Right atrium auricular region (tissue), 2 donors: ENCODE measurements at places on chromosomes 2 and 18. TPM values are rescaled to one million over a fixed set of nuclear protein-coding genes. Genes with fewer than 3 reads are reported as not detected.
A peak's percentile ranks its signal among the peaks of the same experiment; 100 is the strongest.

Gene FBXO41
- 1.8 TPM for total RNA-seq

- DNase-seq, result no peak
Measured at GRCh38 chr2:186522450-186522849, 36.4 kb downstream of the ZC3H15 start.

GRCh38 chr2:218267259-218267658 lies 2.7 kb downstream of the AAMP start:
- no peak for DNase-seq

DNA sequence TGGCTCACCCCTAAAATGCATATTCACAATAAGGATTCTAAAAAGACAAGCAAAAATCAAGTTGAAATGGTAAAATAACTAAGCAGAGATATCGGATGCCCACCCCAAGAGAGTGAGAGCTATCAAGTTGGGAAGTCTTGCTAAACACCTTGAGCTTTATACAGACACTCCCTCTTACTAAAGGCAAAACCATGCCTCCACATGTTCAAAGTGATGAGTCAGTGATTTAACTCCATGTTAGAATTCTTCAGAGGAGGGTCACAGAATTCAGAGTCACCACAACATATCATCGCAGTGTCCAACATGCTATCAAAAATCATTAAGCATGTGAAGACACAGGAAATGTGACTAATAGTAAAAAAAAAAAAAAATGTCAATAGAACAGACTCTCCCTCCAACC lies 20.6 kb upstream of the ST8SIA3 start:
- no peak for DNase-seq

- no peak for DNase-seq
Measured at GRCh38 chr2:29526587-29527586, 394.5 kb downstream of the ALK start.

DNA sequence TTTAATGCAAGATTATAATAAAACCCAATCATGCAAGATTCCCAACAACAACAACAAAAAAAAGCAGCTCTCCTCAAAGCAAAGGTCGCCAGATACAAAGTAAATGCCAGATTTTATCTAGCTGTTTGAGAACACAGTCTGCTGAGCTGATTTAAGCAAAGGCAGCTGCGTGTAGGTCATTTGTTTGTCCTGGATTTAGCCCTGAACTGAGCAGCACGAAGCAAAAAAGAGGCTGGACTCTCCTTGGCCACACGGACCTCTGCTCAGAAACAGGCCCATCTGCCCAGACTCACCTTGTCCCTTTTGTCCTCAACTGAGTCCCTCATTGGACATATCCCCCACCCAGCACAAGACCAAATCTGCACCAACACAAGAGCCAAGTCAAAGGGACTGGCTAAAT lies 91.5 kb downstream of the PID1 start:
- no peak for DNase-seq

GRCh38 chr2:177287814-177288213 lies 23.3 kb upstream of the NFE2L2 start:
- DNase-seq, result no peak

DNA sequence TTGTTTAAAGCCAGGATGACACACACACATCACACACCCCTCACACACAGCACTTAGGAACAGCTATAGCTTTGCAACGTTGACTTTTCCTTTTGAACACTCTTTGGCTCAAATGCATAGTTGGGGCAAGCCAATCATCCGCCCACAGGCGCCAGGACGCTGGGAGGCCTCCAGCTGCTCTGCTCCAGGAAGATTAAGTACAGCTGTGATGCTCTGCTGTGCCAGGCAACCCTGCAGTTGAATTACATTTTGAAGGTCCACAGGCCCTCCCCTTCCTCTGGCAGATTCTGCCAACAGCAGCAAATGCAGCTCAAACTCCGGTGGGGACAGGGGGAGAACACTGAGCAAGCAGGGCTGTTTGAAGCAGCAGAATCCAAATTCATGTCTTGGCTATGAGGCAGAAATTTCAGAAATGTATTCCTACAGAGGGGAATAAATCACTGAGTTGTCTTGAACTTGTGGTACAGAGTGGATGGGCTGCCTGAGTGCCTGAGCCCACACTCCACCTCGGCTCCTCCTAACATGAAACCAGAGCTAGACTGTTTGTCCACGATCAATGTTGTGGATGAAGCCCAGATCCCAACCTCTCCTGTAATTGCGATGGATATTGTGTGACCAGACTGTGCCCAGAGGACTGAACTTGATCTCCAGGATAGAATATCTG lies 86.5 kb upstream of the PPP1CB start:
- DNase-seq, result peak; percentile 80

GRCh38 chr2:109342256-109342850 lies 213.3 kb downstream of the SH3RF3 start:
- DNase-seq, result peak; percentile 26

GRCh38 chr2:101007415-101008345 lies 5.6 kb downstream of the RPL31 start:
- DNase-seq, result no peak

DNA sequence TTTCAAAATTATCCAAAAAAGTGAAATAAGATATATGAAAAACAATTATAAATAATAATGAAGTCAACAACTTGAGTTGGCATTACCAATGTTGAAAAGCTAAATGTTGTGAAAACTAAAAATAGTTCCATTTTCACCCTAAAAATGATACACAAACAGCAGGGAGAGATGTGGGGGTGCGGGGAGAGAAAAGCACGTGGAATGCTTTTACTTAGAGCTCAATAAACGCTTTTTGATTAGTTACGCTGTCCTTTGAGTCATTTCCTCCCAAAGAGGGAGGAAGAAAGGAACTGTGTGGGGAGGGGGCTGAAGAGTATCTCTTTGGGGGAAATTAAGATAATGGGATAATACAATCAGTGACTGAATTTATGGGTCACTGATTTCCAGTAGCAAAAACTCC lies 29.2 kb downstream of the ZNF521 start:
- DNase-seq, result no peak
